ENCODE measurements at places on chromosomes 7 and 10. TPM values are rescaled to one million over a fixed set of nuclear protein-coding genes. Genes with fewer than 3 reads are reported as not detected.

- no peak overlapping the region for H3K4me3 ChIP-seq
- H3K4me1 ChIP-seq: peaks cover 5% of the 10 kb centered on the region
- DNase-seq: no peak
- H3K27ac ChIP-seq: no peak overlapping the region
- no peaks in the 10 kb centered on the region for H3K27me3 ChIP-seq
Measured at GRCh38 chr10:97566336-97566996, 6.1 kb upstream of the ANKRD2 start.

DNA sequence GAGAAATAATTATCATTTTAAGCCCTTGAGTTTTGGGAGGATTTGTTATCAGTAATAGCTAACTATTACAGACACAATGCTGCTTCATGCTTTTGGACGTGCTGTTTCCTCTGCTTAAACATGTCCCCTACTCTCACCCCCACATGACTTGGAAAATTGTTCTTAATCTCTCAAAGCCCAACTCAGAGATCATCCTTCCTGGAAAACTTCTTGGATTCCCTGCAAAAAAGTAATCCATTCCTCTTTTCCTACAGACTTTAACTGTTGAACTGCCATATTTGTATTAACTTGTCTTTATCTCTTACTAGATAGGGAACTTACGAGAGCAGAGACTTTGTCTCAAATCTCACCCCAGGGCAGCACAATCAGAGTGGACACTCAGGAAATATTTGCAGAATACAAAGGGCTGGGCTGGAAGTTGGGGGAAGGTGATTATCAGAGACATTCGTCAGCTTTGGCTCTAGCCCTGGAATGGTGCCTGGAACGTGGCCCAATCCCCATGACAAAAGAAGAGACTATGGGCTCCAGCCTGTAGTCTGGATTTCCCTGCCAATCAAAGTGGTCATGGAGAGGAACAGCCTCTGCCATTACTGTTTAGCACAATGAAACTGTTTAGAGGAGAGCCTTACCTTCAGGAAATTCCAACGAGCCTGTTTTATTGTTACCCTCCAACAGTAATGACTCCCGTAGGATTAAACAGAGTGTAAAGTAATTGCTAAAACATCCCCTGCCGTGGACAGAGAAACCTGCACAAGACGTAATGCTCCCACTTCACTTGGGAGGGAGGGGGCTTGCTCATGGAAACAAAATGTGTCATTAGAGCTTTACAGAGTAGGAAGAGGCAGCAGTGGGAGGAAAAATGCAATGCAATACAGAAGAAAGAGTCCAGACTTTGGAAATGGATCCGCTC is 140.4 kb upstream of the AUTS2 start:
- no peaks in the 10 kb centered on the region for H3K36me3 ChIP-seq
- peak overlapping the region; percentile 0 for H3K4me3 ChIP-seq
- H3K27ac ChIP-seq: peak overlapping the region; percentile 61
- DNase-seq: peak; percentile 76
- no peaks in the 10 kb centered on the region for H3K27me3 ChIP-seq

DNA sequence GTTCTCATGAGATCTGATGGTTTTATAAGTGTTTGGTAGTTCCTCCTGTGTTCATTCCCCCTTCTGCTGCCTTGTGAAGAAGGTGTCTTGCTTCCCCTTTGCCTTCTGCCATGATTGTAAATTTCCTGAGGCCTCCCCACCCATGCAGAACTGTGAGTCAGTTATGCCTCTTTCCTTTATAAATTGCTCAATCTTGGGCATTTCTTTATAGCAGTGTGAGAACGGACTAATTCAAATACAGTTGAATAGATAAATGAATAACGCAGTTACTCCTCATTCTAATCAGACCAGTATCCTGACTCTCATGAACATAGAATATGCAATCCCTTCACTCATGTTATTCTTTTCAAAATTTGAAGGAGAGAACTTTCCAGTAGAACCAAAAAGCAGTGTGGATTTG is 375.0 kb upstream of the FZD8 start:
- H3K36me3 ChIP-seq: no peaks in the 10 kb centered on the region
- H3K4me1 ChIP-seq: no peaks in the 10 kb centered on the region
- no peak overlapping the region for H3K4me3 ChIP-seq
- no peaks in the 10 kb centered on the region for H3K27me3 ChIP-seq
- no peak overlapping the region for H3K27ac ChIP-seq
- DNase-seq: no peak

- DNase-seq: no peak
- H3K36me3 ChIP-seq: peaks cover 14% of the 10 kb centered on the region
- no peaks in the 10 kb centered on the region for H3K27me3 ChIP-seq
- no peaks in the 10 kb centered on the region for H3K4me1 ChIP-seq
- H3K4me3 ChIP-seq: no peak overlapping the region
- H3K27ac ChIP-seq: no peak overlapping the region
Measured at GRCh38 chr7:66250711-66251110, 45.6 kb downstream of the TPST1 start.

- no peak overlapping the region for H3K27ac ChIP-seq
- no peaks in the 10 kb centered on the region for H3K36me3 ChIP-seq
- H3K4me3 ChIP-seq: no peak overlapping the region
- H3K27me3 ChIP-seq: no peaks in the 10 kb centered on the region
- no peaks in the 10 kb centered on the region for H3K4me1 ChIP-seq
Measured at GRCh38 chr10:24701447-24701846, 22.2 kb downstream of the ARHGAP21 start.

The UNCX gene
- total RNA-seq: not detected

The GIMAP6 gene
- total RNA-seq: not detected

The MEOX2 gene
- not detected for total RNA-seq

The SPDYE2 gene
- total RNA-seq: not detected

DNA sequence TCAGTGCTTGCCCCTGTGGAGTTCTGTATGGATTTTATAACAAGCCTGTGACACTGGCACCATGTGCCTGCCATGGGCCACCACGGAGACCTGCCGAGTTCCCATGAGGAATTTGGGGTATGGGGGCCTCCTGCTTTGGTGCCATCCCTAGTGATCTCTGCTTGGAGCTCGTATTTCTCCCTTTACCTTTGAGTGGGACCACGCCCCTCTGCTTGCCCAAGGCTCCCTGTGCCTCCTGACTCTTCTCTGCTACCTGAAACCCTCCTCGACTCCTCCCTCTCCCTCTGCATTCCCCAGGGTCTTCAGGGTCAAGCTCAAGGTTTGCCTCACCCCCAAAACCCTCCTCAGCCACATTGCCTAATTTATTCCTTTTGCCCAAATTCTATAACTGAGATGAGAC is 225.0 kb downstream of the BUB3 start:
- peak; percentile 53 for DNase-seq
- H3K4me3 ChIP-seq: no peak overlapping the region
- H3K36me3 ChIP-seq: no peaks in the 10 kb centered on the region
- no peaks in the 10 kb centered on the region for H3K4me1 ChIP-seq
- no peaks in the 10 kb centered on the region for H3K27me3 ChIP-seq

DNA sequence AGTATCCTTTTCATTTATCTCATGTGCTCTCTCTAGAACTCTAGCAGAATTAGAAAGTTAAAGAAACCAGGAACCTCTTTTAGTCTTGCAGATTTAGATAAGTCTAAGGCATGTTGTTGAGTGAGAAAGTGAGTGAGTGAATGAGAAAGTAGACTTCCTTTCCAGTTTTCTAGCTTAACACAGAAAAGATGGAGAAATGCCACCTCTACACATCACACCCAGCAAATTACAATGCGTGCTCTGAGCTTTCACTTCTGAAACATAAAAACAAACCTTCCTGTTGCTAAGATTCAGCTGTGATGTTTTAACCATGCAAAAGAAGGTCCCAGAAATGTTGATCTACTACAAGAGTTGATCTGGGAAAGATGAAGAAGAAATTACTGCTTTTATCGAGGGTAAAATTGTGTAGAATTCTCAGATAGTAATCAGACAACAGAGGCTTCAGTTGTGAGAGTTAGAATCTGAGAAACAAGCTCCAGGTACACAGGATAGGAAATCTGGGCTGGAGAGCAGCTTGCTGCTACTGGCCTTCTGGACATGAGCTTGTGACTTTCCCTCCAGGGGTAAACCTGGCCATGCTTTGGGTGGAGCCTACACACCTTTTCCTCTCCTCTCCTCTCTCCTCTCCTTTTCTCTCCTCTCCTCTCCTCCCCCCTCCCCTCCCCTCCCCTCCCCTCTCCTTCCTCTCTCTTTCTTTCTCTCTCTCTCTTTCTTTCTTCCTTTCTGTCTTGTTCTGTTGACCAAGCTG is 4.6 kb downstream of the CYP3A5 start:
- no peaks in the 10 kb centered on the region for H3K4me1 ChIP-seq
- no peak for DNase-seq
- no peak overlapping the region for H3K27ac ChIP-seq
- H3K36me3 ChIP-seq: no peaks in the 10 kb centered on the region
- no peak overlapping the region for H3K4me3 ChIP-seq

The OPN4 gene
- not detected for total RNA-seq

The NPFFR1 gene
- 0.02 TPM for total RNA-seq

DNA sequence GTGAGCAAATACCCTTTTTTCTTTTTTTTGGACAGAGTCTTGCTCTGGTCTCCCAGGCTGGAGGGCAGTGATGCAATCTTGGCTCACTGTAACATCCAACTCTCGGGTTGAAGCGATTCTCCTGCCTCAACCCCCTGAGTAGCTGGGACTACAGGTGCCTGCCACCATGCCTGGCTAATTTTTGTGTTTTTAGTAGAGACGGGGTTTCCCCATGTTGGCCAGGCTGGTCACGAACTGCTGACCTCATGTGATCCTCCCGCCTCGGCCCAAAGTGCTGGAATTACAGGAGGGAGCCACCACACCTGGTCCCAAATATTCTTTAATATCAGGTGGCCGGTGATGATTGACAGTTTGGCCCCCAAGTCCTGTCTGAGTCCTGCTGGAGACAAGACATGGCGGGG is 6.6 kb downstream of the LAT2 start:
- no peaks in the 10 kb centered on the region for H3K36me3 ChIP-seq
- no peaks in the 10 kb centered on the region for H3K4me1 ChIP-seq
- H3K4me3 ChIP-seq: no peak overlapping the region
- H3K27me3 ChIP-seq: no peaks in the 10 kb centered on the region
- no peak overlapping the region for H3K27ac ChIP-seq
- no peak for DNase-seq

The LBX1 gene
- total RNA-seq: not detected

GRCh38 chr7:135995748-135996147 is 18.6 kb upstream of the MTPN start:
- no peaks in the 10 kb centered on the region for H3K36me3 ChIP-seq
- no peak overlapping the region for H3K4me3 ChIP-seq
- no peak overlapping the region for H3K27ac ChIP-seq
- no peak for DNase-seq

- no peaks in the 10 kb centered on the region for H3K27me3 ChIP-seq
- no peak overlapping the region for H3K27ac ChIP-seq
- no peak overlapping the region for H3K4me3 ChIP-seq
- peaks cover 73% of the 10 kb centered on the region for H3K36me3 ChIP-seq
Measured at GRCh38 chr7:867001-867405, 9.4 kb upstream of the GET4 start.

The TOMM7 gene
- 394 TPM for total RNA-seq

DNA sequence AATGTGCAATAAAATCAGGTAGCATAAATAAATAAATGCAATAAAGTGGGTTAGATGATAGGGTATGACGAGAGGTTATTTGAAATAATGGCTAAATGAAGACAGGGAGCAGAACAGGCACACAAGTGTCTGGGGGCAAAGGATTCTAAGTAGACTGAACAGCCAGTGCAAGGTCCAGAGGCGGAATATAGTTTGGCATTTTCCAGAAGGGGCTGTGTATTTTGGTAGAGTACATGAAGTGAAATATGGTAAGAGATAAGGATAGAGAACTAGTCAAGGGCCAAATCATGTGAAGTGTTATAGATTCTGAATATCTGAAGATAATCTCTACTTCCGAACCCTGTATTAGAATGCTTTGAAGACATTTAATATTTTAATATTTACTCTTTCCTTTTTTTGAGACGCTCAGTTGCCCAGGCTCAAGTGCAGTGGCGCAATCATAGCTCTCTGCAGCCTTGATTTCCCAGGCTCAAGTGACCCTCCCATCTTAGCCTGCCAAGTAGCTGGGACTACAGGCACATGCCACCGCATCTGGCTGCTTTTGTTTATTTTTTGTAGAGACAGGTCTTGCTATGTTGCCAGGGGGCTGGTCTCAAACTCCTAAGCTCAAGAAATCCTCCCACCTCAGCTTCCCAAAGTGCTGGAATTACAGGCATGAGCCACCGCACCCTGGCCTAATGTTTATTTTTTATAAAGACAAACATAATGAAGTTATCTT is 44.4 kb upstream of the CD36 start:
- no peaks in the 10 kb centered on the region for H3K36me3 ChIP-seq
- H3K4me3 ChIP-seq: no peak overlapping the region
- no peaks in the 10 kb centered on the region for H3K27me3 ChIP-seq
- no peak overlapping the region for H3K27ac ChIP-seq
- no peak for DNase-seq

DNA sequence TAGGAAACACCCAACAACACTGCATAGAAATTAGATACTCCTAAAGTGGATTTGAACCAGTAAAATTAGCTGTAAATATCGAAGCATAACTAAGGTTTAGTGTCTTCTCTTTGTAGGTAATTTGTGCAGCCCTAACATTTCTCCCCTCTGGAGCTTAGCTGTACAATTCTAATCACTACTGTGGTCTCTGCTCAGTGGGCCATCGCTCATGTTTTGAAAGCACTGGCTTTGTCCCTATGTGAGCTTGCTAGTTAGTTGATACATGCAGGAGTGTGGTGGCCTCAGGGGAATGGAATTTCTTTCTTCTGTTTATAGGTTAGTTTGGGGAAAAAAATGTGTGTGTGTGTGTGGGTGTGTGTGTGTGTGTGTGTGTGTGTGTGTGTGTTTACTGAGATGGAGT is 373.1 kb downstream of the DPP6 start:
- no peak overlapping the region for H3K27ac ChIP-seq
- no peak overlapping the region for H3K4me3 ChIP-seq
- no peak for DNase-seq
- H3K27me3 ChIP-seq: no peaks in the 10 kb centered on the region
- no peaks in the 10 kb centered on the region for H3K36me3 ChIP-seq

GRCh38 chr10:102620591-102621442 is 23.5 kb upstream of the TRIM8 start:
- no peak overlapping the region for H3K27ac ChIP-seq
- H3K4me1 ChIP-seq: no peaks in the 10 kb centered on the region
- H3K4me3 ChIP-seq: no peak overlapping the region
- DNase-seq: peak; percentile 50
- no peaks in the 10 kb centered on the region for H3K27me3 ChIP-seq

DNA sequence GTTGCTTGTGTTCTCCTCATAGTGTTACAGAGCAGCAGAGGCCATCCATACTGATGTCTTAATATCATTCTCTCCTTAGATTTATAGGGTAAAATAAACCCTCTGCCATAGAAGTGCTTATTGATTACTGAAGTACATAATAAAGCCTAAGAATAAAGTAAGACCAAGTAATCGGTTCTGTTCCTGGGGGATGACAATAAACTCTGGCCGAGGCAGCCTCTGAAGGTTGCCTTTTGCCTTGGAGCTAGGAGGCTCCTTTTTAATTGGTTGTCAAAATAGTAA is 711.6 kb upstream of the GALNT17 start:
- peak overlapping the region; percentile 0 for H3K27ac ChIP-seq
- H3K36me3 ChIP-seq: no peaks in the 10 kb centered on the region
- H3K27me3 ChIP-seq: no peaks in the 10 kb centered on the region

GRCh38 chr10:103836861-103837260 is 18.5 kb downstream of the SH3PXD2A start:
- no peak overlapping the region for H3K27ac ChIP-seq
- no peaks in the 10 kb centered on the region for H3K36me3 ChIP-seq
- H3K27me3 ChIP-seq: no peaks in the 10 kb centered on the region
- H3K4me3 ChIP-seq: peak overlapping the region; percentile 16
- peaks cover 60% of the 10 kb centered on the region for H3K4me1 ChIP-seq
- peak; percentile 63 for DNase-seq

- peaks cover 83% of the 10 kb centered on the region for H3K36me3 ChIP-seq
- H3K27me3 ChIP-seq: no peaks in the 10 kb centered on the region
- H3K4me1 ChIP-seq: no peaks in the 10 kb centered on the region
Measured at GRCh38 chr7:23333671-23334246, 34.6 kb downstream of the MALSU1 start.

GRCh38 chr7:91630581-91631380 is 249.7 kb downstream of the MTERF1 start:
- no peak overlapping the region for H3K27ac ChIP-seq
- DNase-seq: no peak
- no peaks in the 10 kb centered on the region for H3K36me3 ChIP-seq
